ENCODE measurements at places on chromosomes 12 and 14.

GRCh38 chr14:65016471-65016870 lies 29.8 kb downstream of the FNTB start:
- DNase-seq, result no peak

DNA sequence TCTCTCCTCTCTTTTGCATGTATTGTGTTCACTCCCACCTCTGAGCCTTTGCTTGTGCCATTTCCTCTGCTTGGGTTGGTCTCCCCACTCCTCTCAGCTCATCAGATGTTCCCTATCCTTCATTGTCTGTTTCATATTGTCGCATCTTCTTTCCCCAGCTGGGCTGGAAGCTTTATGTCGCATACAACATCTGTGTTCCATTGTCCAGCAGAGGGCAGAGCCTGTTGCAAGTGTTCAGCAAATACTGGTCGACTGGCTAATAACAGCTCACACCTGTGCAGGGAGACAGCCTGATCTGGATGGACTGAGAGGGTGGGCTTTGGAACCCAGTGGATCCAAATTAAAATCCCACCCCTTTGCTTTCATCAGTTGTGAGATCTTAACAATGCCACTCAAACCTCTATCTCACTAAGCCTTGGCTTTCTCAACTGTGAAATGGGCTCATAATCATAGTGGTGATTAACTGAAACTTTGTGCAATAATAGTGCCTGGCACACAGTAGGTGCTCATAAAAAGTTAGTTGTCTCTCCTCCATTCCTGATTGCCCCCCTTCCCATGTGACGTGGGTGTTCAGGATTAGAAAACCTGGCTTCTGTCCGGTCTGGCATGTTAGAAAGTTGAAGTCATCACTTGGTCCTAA lies 75.8 kb downstream of the RIN3 start:
- peak; percentile 20 for DNase-seq

DNA sequence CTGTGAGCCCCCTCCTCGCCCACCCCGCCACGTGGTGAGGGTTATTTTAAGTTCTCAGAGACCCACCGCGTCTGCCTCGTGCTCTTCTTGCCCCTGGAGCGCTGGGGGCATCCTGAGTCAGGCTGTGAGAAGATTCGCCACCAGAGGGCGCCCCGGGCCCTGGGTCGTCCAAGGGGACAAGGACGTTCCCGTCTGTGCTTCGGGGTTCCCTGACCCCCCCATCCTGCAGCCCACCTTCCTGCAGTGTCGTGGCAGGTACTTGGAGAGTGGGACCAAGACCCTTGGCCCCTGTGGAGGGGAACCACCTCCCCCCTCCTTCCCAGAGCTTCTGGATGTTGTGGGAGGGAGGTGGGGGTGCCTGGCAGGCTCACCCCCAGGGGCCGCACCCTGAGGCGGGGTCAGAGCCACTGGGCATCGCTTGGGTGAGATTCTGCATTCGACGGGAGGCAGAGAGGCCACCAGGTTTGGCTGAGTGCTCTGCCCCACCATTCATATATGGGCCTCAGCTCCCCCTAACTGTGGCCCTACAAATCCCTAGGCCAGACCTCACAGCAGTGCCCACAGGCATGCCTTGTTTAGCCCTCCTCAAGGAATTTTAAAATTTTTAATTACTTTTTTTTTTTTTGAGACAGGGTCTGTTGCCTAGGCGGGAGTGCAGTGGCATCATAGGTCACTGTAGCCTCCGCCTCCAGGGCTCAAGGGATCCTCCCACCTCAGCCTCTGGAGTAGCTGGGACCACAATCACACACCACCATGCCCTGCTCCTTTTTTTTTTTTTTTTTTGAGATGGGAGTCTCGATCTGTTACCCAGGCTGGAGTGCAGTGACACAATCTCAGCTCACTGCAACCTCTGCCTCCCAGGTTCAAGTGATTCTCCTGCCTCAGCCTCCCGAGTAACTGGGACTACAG lies 17.0 kb downstream of the RHOF start:
- DNase-seq, result peak; percentile 64

GRCh38 chr14:98172243-98172778 lies 1099.7 kb downstream of the BCL11B start:
- DNase-seq, result no peak

GRCh38 chr12:104846056-104846767 lies 111.9 kb downstream of the SLC41A2 start:
- no peak for DNase-seq

DNA sequence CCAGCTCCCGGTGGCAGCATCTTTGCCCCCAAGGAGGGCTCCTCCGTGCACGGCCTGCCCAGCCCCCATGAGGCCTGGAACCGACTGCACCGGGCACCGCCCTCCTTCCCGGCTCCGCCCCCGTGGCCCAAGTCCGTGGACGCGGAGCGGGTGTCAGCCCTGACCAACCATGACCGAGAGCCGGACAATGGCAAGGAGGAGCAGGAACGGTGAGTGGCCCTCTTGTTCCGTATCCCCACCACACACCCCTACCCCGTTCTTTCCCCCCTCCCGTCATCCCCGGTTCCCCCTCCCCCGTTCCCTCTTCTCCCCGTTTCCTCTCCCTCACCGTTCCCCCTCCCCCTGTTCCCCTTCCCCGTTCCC lies 28.3 kb downstream of the LRCOL1 start:
- DNase-seq, result no peak

- DNase-seq, result no peak
Measured at GRCh38 chr12:15625075-15625474, 164.1 kb downstream of the EPS8 start.

- DNase-seq, result no peak
Measured at GRCh38 chr12:52613384-52614030, 4.9 kb downstream of the KRT73 start.

DNA sequence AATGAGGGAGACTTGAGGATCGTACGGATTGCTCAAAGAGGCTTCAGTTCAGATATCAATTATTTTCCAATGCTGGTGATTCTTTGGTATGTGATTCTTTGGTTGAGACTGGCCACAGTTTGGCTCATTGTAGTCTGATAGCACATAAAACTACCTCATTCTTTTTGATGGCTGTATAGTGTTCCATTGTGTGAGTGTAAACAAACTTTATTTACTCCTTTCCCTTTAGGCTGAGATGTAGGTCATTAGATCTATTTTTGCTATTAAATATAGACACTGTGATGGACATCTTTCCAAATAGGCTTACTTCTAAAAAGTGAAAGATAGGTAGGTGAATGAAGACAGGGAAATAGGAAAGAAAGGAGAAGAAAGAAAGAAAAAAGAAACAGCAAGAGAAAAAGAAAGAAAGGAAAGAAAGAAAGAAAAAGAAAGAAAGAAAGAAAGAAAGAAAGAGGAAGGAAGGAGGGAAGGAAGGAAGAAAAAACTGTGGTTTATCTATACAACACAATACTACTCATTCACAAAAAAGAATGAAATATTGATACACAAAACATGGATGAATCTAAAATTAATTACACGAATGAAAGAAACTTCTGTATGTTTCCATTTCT lies 19.8 kb upstream of the MED13L start:
- no peak for DNase-seq

- no peak for DNase-seq
Measured at GRCh38 chr14:89339579-89339978, 77.5 kb downstream of the FOXN3 start.

- peak; percentile 50 for DNase-seq
Measured at GRCh38 chr12:50055831-50056638, 1.4 kb upstream of the ASIC1 start.

- DNase-seq, result no peak
Measured at GRCh38 chr14:102507081-102507856, 2.3 kb downstream of the ANKRD9 start.

- DNase-seq, result peak; percentile 93
Measured at GRCh38 chr12:49428793-49429192, 61.5 kb downstream of the SPATS2 start.

- DNase-seq, result no peak
Measured at GRCh38 chr14:33709711-33710110, 241.2 kb downstream of the EGLN3 start.
